NCI-H2081 (cell line): ENCODE measurements at places on chromosomes 11 and 22.
A peak's percentile ranks its signal among the peaks of the same experiment; 100 is the strongest.

DNA sequence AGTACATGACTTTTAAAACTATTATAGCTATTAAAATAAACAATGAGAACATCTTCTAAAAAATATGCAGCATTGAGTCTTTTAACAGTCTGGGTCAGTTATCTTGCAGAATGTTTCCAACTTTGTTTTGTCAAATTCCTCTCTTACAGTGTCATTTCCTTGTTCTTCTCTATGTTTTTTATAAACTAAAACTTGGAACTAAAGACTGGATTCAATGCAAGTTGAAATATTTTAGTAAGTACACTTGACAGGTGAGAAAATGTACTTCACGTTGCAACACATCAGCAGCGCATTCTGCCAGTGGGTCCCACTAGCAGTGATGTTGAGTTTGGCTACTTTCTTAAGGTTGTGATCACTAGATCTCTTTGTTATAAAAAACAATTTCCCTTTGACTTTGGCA is 1407.6 kb upstream of the RAG2 start:
- DNase-seq = no peak

- DNase-seq = no peak
Measured at GRCh38 chr11:15912291-15912690, 444.1 kb downstream of the SOX6 start.

- DNase-seq = no peak
Measured at GRCh38 chr11:64457416-64458010, 98.6 kb downstream of the RPS6KA4 start.

DNA sequence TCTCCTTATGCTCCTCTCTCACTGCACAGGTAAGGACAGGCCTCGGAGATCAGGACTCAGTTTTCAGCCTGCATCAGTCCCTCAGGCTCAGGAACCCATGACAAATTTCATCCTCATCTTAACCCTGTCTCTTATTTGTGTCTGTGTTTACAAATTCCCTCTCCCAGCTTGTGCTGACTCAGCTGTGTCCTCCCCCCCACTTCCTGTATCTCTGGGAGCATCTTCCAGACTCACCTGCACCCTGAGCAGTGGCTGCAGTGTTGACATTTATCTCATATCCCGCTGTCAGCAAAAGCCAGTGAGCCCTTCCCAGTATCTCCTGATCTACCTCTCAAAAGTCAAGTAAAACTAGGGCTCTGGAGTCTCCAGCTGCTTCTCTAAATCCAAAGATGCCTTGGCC is 65.6 kb upstream of the VPREB1 start:
- DNase-seq = no peak

DNA sequence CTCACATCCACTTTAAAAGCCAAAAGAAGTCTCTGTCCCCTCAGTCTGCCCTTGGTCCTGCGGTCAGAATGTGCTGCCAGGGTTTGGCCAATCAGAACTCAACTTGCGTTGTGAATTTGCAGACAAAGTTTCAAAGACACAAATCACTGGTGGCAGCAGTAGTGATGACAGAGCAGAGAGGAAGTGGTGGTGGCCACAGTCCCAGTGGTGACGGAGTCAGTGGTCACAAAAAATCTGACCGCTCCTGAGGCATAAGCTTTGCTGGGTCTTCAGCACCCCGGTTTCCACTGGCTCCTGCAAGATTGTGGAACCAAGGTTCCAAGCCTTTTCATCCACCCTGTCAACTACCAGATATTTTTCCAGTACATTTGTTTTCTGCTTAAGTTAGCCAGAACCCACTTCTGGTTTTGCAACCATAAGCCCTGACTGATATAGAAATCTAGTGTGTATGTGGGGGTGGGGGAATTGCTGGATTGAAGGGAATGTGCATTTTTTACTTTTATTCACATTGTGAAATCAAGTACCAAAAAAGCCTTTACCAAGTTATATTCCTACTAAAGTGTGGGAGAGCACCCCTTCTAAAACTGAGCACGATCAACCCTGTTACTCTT is 112.3 kb downstream of the TMPRSS5 start:
- no peak for DNase-seq

- DNase-seq = no peak
Measured at GRCh38 chr22:45334068-45334467, 24.3 kb downstream of the FAM118A start.

GRCh38 chr11:120258661-120259060 is 18.7 kb downstream of the POU2F3 start:
- DNase-seq = no peak

DNA sequence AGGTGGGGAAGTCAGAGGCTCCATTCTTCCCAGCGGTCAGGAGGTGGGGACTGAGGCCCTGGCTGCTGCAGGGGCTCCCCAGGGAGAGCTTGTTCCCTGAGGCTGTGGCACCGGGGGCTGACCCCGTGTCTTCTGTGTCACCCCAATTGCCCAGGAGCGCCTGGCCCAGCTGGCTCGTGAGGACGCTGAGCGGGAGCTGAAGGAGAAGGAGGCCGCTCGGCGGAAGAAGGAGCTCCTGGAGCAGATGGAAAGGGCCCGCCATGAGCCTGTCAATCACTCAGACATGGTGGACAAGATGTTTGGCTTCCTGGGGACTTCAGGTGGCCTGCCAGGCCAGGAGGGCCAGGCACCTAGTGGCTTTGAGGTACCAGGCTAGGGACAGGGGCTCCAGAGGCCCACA is 53.2 kb downstream of the MYO7A start:
- DNase-seq = no peak

GRCh38 chr11:2275334-2276279 is 5.2 kb upstream of the ASCL2 start:
- no peak for DNase-seq

- DNase-seq = no peak
Measured at GRCh38 chr11:95700471-95700817, 89.1 kb downstream of the FAM76B start.

- peak; percentile 63 for DNase-seq
Measured at GRCh38 chr11:115958089-115959000, 454.1 kb upstream of the CADM1 start.

GRCh38 chr11:69801513-69802335 is 17.5 kb downstream of the FGF3 start:
- DNase-seq = no peak

GRCh38 chr22:37996515-37997246 is 12.3 kb upstream of the SOX10 start:
- DNase-seq = no peak

DNA sequence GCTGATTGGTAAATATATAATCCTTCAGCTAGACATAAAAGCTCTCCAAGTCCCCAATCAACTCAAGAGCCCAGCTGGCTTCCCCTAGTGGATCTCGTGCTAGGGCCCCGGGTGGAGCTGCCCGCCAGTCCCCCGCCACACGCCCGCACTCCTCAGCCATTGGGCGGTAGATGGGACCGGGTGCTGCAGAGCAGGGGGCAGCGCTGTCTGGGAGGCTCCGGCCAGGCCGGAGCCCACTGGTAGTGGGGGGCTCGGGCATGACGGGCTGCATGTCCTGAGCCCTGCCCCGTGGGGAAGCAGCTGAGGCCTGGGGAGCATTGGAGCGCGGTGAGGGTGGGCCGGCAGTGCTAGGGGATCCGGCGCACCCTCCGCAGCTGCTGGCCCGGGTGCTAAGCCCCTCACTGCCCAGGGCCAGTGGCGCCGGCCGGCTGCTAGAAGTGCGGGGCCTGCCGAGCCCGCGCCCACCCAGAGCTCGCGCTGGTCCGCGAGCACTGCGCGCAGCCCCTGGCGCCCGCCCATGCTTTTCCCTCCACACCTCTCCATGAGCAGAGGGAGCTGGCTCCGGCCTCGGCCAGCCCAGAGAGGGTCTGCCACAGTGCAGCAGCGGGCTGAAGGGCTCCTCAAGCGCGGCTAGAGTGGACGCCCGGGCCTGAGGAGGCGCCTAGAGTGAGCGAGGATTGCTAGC is 1680.6 kb upstream of the RAG2 start:
- no peak for DNase-seq

GRCh38 chr11:95697614-95698408 is 91.8 kb downstream of the FAM76B start:
- DNase-seq = no peak

- DNase-seq = no peak
Measured at GRCh38 chr11:56509439-56509838, 18.3 kb upstream of the OR5M8 start.

DNA sequence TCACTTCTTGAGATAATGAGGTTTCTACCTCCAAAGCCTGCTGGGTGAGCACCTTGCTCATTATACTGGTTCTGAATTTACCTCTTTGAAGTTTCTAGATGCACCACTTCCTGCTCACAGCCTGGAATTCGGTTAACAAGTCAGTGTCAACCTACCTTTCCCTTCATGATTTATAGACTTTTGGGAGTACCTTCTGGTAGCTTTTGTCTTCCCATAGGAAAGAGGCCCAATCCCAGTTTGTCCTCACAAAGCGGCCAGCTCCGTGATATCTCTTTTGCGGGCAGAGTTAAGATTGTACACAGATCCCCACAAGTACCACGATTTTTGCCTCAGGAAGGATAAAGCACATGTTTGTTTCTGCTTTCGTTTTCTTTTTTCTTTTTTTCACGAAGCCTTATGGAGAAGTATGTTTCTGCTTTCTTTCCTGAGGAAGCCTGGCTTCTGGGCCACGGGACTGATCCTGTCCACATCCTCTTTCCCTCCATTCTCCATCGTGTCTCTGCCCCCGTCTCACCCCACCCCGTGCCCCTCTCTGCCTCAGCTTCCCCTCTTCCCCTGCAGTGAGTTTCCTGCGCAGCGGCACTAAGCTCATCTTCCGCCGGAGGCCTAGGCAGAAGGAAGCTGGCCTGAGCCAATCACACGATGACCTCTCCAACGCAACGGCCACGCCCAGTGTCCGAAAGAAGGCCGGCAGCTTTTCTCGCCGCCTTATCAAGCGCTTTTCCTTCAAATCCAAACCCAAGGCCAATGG is 5.7 kb upstream of the HINFP start:
- DNase-seq = no peak

DNA sequence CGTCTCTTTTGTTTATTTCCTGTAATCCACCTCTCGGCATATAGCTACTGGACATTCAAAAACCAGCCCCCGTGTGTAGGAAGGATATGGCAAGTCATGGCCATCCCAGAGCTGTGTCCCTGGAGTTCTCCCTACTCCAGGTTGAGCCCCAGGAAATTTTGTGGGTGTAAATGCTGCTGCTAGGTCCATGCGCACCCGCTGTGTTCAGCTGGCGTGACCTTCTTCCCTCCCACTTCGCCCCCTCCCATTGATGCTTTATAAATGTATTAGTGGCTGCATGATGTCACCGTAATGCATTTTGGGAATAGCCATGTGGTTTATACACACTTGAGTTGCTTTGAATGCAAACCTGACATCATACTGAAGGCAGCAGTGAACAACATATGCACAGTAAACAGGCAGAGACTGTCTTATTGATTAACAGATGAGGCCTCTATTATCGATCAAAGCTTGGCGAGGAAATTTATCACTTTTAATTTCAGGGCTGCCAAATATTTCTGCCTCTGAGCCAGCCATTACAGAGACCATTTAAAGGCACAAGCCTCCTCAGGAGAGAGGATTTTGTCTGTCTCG is 113.6 kb upstream of the NNMT start:
- no peak for DNase-seq

- DNase-seq = no peak
Measured at GRCh38 chr22:22714600-22715335, 70.4 kb downstream of the GGTLC2 start.

- DNase-seq = no peak
Measured at GRCh38 chr11:131895865-131896264, 525.5 kb downstream of the NTM start.

DNA sequence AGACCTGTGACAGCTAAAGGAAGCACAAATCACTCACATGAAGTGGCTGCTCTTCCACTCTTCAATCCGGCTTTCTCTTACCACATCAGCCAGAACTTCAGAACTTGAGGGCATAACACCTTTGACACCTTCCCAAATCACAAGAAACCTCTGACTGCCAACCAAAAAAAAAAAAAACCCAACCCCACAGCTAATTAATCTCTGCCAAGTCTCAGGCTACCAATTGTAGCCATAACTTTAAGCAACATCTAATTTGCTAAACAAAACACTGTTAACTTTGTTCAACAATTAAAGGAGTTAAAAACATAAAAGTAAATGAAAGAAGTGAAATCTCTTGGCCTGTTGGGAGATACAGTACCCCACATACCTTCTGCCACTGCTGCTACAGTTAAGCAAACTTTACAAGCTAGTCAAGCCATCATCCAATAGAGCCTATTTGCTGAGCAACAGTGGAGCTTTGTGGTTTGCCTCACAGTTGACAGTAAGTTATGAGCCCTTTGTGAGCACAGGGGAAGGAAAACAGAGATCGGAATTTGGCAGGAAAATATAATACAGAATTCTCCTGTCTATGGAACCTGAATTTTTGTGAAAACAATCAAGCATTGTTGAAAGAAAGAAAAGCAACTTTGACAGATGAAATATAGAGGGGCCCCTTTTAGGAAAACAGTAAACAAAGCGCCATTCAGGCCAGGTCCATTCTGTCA is at the start of gene SOX6:
TSS of gene SOX6 (minus strand) at position 490 of the 704 bp plus-strand sequence. CDS start 15,298 bp downstream, outside the sequence.
- peak; percentile 20 for DNase-seq

GRCh38 chr11:90252053-90252452 is 29.2 kb upstream of the CHORDC1 start:
- DNase-seq = no peak

GRCh38 chr22:35310556-35311550 is 11.2 kb downstream of the TOM1 start:
- DNase-seq = no peak

DNA sequence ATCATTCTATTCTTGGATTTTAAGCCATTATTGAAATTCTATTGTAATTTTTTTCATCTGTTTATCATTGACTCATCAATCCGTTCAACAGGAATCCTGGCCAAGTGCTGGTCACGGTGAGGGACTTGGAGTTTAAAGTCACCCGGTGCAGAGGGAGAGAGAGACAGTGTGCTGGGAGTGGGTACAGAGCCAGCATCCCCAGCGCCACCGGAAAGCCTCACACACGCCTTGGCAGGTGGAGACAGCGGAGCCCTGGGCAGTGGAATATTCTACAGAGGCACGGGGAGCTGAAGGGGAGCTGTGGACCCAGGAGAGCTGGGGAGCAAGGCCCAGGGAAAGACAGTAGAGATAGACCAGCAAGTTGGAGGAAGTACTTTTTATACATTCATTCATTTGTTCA is 787.6 kb downstream of the BRD1 start:
- DNase-seq = no peak

GRCh38 chr22:46897246-46897623 is 134.8 kb downstream of the TBC1D22A start:
- DNase-seq = no peak

- DNase-seq = no peak
Measured at GRCh38 chr22:48744283-48744641, 1083.4 kb downstream of the BRD1 start.

GRCh38 chr11:57262157-57262556 is 25.1 kb upstream of the APLNR start:
- no peak for DNase-seq

- DNase-seq = no peak
Measured at GRCh38 chr22:39152024-39152510, 413 bp downstream of the CBX7 start.

DNA sequence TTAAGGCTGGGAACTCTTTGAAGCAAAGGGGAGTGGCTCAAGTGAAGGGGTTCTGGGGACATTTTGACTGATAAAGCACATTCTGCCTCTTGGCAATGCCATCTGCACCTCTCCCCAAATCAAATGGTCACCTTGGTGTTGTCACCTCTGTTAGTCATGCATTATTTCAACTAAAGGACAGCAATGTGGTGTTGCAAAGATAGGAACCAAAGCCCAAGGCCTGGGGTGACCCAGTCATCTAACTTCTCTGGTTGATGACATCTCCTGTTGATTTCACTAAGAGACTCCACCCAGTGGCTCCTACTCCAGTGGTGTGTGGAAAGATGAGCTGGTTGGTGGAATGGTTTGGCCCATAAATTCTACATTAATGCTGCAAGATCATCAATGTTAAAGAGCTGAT is 7.8 kb upstream of the MS4A1 start:
- no peak for DNase-seq

- no peak for DNase-seq
Measured at GRCh38 chr11:35751664-35752061, 89.1 kb downstream of the TRIM44 start.

GRCh38 chr11:19642185-19643158 is 70.2 kb upstream of the NAV2 start:
- DNase-seq = peak; percentile 40
